ENCODE measurements at places on chromosomes 4 and X. TPM values are rescaled to one million over a fixed set of nuclear protein-coding genes. Genes with fewer than 3 reads are reported as not detected.

DNA sequence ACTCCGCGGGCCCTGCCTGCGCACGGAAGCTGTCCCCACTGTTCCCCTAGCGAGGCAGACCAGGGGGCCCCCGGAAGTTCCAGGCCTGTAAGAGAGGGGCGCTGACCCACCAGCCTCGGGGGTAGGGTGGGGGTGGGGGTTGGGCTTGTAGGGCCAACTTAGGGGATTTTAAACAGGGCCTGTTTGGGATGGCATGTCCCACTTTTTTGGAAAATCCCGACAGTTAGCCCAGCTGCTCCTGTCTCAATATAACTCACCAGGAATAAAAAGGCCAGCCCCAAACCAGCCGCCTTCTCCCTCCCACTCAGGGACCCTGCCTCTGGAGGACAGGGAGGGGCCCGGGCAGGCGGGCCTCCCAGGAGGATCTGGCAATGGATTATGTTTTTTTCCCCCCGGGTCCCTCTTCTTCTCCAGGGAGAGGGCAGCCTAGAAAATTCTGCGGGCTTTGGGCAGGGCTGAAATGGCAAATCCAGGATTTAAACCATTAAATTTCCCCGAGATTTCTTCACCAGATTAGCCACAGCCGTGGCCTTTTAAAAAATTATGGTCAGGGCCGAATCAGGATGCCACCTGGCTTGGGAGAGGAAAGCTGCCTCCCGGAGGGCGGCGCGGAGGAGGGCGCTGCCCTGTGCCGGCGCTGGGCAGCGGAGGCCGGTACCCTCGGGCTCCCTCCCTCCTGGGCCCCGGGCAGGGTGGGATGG lies 957 bp downstream of the PPP2R2C start:
- no peak overlapping the region for H3K27ac ChIP-seq
- H3K4me1 ChIP-seq = peaks cover 12% of the 10 kb centered on the region
- peaks cover 8% of the 10 kb centered on the region for H3K27me3 ChIP-seq

DNA sequence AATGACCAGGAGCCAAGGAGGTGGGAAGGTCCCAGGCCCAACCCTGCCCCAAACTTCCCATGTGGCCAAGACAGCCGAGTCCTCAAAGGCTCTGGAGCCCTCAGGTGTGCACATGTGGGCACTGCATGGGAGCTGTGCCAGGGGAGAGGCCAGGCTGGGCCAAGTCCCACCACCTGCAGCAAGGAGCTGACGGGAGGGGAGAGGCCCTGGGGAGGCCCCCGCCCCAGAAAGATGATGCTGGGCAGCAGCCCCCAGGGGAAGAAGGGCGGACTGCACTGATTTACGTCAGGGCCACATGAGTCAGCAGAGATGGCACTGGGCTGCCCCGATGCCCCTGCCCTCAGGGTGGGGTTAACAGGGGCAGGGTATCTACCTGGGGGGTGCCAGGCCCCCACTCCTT lies 1.4 kb downstream of the L1CAM start:
- no peak overlapping the region for H3K27ac ChIP-seq
- DNase-seq = no peak
- H3K4me1 ChIP-seq = no peaks in the 10 kb centered on the region
- no peak overlapping the region for H3K4me3 ChIP-seq

GRCh38 chr4:183485411-183486160 lies 19.3 kb upstream of the ING2 start:
- H3K36me3 ChIP-seq = no peaks in the 10 kb centered on the region
- H3K27me3 ChIP-seq = no peaks in the 10 kb centered on the region
- H3K4me3 ChIP-seq = no peak overlapping the region
- H3K27ac ChIP-seq = no peak overlapping the region

DNA sequence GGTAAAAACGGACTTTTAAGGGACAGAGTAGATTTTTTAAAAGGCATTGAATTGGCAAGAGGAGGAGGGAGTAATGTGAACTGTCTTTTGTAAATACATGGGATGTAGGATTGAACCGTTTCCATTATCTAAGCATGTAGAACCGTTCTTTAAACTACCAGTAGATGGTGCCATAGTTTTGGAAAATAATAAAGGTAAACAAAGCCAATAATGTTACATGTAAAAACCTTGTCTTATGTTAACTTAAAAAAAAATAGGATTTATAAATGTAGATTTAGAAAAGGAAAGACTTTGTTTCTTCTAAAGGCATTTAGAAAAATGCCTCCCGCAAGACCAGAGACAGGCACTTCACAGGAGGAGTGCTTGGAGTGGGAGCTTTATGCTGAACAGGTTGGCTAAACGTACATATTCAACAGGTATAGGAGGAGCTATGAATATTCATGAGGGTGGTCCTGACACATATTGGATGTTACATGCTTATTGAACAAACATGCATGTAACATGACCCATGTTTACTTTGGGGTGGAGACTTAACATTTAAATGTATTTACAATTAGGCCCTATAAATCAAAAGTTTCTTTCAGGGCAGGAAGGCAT lies 45.5 kb upstream of the FAM241A start:
- no peak overlapping the region for H3K4me3 ChIP-seq
- H3K27me3 ChIP-seq = no peaks in the 10 kb centered on the region
- no peak overlapping the region for H3K27ac ChIP-seq
- H3K4me1 ChIP-seq = no peaks in the 10 kb centered on the region
- DNase-seq = no peak
- H3K36me3 ChIP-seq = no peaks in the 10 kb centered on the region

GRCh38 chr4:125049711-125050110 lies 265.0 kb upstream of the FAT4 start:
- no peaks in the 10 kb centered on the region for H3K36me3 ChIP-seq
- H3K4me1 ChIP-seq = no peaks in the 10 kb centered on the region
- H3K4me3 ChIP-seq = no peak overlapping the region
- no peak overlapping the region for H3K27ac ChIP-seq
- DNase-seq = no peak
- H3K27me3 ChIP-seq = no peaks in the 10 kb centered on the region

The SRPX2 gene
- total RNA-seq = 9.5 TPM

GRCh38 chrX:153416781-153417450 lies 5.6 kb downstream of the ZFP92 start:
- no peaks in the 10 kb centered on the region for H3K4me1 ChIP-seq
- no peak overlapping the region for H3K4me3 ChIP-seq
- H3K27me3 ChIP-seq = no peaks in the 10 kb centered on the region
- DNase-seq = no peak
- H3K27ac ChIP-seq = no peak overlapping the region
- no peaks in the 10 kb centered on the region for H3K36me3 ChIP-seq

- no peaks in the 10 kb centered on the region for H3K4me1 ChIP-seq
- no peak overlapping the region for H3K27ac ChIP-seq
- H3K4me3 ChIP-seq = no peak overlapping the region
- H3K27me3 ChIP-seq = no peaks in the 10 kb centered on the region
- H3K36me3 ChIP-seq = no peaks in the 10 kb centered on the region
Measured at GRCh38 chr4:43607827-43608461, 715.4 kb downstream of the GRXCR1 start.

The SLC4A4 gene
- total RNA-seq = 22.6 TPM

DNA sequence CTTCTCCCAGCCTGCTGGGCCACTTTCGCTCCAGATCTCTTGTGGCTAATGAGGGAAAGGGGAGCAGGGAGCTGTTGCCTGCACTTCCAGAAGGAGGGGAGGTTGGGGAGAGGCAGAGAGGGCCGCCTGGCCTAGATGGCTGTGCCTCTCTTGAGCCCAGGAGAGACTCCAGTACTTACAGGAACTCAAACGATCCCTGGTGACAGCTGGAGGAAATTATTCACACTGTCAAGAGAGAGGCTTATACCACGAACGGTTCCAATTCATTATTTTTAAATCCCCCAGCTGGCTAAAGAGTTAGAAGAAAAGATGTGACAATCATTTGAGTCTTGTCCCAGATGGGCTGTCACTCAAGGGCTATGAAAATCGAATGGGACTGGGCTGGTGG lies 96.1 kb downstream of the PHKA2 start:
- no peak overlapping the region for H3K27ac ChIP-seq
- H3K36me3 ChIP-seq = no peaks in the 10 kb centered on the region
- DNase-seq = no peak
- no peaks in the 10 kb centered on the region for H3K4me1 ChIP-seq
- H3K4me3 ChIP-seq = no peak overlapping the region

DNA sequence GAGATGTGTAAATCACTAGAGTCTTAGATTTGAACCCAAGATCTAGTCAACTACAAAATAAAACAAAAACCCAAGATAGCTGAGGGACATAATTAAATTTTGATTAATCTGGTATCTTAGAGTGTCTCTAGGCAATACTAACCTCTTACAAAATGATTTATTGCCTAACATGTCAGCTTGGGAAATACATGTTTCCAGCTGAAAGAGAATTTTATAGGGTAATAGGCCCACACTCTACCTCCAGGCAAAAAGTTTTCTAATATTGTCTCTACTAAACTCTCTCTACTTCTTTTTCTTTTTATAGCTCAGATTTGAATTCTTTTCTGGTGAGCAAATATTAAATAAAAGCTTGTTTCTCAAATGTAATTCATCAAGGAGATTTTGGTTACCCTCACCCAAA lies 263.2 kb downstream of the IL15 start:
- no peaks in the 10 kb centered on the region for H3K27me3 ChIP-seq
- H3K4me1 ChIP-seq = no peaks in the 10 kb centered on the region
- no peak overlapping the region for H3K27ac ChIP-seq
- H3K36me3 ChIP-seq = no peaks in the 10 kb centered on the region

The NFKB1 gene
- 13.8 TPM for total RNA-seq

The AREG gene
- total RNA-seq = 0.39 TPM

DNA sequence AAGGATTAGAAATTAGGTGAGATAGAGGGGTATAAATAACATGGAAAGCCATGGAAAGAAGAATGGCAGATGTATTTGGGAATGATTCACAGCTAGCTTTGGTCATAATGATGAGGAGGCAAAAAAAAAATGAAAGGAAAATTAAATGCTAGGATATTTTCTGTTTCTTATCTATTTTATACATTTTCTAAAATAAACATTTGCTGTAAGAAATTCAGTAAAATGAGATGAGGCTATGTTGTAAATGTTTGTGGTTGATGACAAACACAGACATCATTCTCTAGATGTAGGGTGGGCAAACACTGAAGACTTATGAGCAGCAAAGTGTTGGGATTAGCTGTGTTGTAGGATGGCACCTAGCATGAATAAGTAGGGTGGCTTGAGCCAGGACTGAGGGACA lies 407.1 kb downstream of the IL15 start:
- no peaks in the 10 kb centered on the region for H3K4me1 ChIP-seq
- H3K27ac ChIP-seq = no peak overlapping the region
- DNase-seq = no peak
- no peaks in the 10 kb centered on the region for H3K27me3 ChIP-seq
- H3K4me3 ChIP-seq = no peak overlapping the region
- H3K36me3 ChIP-seq = no peaks in the 10 kb centered on the region

All from right lobe of liver (tissue), 6 donors.